ENCODE measurements at places on chromosomes 7 and 10.

- no peak for DNase-seq
These were observed 251.9 kb upstream of the TCERG1L start for GRCh38 chr10:131563411-131563810.

GRCh38 chr7:7687800-7688199 lies 30.6 kb downstream of the RPA3 start:
- DNase-seq = no peak

- no peak for DNase-seq
These were observed 47.9 kb downstream of the RBM33 start for GRCh38 chr7:155692317-155692716.

DNA sequence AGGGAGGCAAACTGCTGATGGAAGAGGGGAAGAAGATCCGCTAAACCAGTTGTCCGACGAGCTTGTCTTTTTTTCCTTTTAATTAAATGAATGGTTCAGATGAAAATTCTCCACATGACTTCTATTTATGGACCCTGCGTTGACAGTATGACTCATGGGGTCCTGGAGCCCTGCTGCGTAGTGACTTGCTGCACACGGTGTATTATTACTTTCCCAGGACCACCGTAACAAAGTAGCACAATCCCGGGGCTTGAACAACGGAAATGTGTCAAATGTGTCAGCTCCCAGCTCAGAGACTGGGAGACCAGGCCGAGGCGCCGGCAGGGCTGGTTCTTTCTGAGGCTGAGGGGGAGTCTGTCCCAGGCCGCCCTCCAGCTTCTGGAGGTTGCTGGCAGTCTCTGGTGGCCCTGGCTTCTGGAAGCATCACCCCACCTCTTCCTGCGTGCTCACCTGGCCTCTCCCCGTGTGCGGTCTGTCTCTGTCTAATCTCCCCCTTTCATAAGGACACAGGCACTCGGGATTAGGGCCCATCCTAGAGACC lies 33.8 kb upstream of the MNX1 start:
- DNase-seq = no peak

- DNase-seq = no peak
These were observed 5.2 kb upstream of the XPNPEP1 start for GRCh38 chr10:109928475-109928891.

GRCh38 chr7:27198871-27199801 lies 755 bp downstream of the HOXA13 start:
- DNase-seq = no peak

Measured in RPMI8226 (cell line).